ENCODE measurements at places on chromosomes 3 and 15.

DNA sequence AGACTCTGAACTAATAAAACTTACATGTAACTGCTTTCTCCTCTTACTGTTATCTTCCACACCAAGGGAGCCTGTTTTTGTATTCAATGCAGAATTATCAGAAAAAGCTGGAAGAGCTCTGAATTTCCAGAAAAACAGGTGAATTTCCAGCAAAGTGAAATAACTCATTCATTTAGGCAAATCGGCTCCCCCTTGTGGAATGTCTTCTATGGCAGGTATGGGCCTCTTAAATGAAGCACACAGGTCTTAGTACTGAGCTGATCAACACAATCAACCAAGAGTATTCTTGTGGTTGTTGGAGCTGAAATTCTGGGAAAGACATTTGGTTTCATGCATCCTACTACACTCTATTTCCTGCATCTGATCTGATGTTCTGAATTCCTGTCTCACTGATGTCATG is 31.0 kb upstream of the PTPRG start:
- DNase-seq = no peak

- DNase-seq = no peak
These were observed 23.0 kb downstream of the TPM1 start for GRCh38 chr15:63065262-63066221.

DNA sequence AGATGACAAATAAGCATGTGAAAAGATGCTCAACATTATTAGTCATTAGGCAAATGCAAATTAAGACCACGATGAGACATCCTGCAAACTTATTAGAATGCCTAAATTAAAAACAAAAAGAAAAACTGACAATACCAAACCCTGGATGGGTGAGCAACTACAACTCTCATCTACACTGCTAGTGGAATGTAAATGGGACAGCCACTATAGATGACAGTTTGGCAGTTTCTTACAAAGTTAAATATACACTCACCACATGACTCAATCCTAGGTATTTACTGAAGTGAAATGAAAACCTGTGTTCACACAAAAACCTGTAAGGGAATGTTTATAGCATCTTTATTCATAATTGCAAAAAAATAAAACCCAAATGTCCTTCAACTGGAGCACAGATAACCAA is 74.7 kb downstream of the NPTN start:
- DNase-seq = no peak

DNA sequence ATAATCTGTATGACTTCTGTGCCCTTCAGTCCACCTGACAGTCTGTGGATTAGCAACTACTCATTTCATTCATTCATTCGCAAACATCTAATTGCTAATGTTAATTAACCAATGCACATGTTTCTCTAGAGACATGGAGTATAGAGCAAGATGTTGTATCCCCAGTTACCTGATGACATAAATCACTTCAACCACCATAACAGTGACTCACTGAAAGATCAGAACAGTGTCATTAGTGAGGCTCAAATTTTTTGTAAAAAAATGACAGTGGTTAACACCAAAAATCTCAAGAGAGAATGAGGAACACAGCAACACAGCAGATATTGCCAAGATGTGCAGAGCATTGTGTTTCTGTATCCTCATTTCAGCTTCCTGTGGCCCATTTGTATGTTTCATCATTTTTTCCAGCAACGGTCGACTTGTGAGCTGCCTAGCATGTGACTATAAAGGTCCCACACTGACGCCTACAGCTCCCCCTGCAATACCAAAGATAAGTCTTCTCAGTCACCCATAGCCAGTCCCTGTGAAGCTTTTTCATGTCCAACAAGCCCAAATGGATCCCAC is 3.7 kb upstream of the PLD1 start:
- DNase-seq = no peak

DNA sequence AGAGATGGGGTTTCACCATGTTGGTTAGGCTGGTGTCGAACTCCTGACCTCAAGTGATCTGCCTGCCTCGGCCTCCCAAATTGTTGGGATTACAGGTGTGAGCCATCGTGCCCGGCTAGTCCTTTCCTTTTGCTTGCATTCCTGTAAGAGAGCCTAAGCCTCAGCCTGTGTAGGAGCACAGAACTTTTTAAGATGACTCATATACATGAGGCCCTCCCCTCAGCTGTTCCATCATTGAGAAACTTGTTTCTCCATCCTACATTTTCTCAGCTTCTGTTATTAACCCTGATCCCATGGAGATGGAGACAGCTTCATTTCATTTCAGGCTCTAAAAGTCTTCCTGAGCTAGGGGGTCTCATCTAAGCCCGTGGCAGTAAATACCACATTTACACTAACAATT is 123.3 kb downstream of the PLOD2 start:
- DNase-seq = no peak

DNA sequence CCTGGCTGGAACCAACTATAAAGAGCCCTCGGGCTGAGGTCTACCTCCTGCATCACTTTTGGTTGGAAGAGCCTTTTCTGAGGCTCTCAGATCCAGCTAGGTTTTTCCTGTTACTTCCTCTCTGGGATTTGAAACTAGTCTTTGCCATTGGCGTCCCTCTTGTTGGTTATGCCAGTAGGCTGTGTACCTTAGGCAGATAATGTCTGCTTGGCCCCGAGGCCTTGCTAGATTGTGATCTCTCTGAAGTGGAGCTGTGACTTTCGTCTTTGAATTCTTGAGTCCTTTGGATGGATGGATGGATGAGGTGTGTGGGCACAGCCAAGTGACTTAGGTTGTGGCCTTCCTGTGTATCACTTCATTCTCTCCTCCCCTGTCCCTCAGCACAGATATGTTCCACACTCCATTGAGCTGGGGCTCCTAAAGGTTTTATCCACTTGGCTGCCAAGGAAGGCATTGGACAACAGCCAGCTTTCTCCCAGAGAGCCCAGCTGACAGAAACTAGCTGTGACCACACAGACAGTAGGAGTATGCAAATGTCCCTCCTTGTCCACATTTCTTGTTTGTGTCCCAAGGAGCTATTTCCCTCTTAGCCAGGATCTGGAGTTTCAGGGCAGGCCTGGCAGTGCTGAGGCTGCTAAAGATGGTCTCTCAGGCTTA is 7.9 kb upstream of the DNAJC17 start:
- no peak for DNase-seq

DNA sequence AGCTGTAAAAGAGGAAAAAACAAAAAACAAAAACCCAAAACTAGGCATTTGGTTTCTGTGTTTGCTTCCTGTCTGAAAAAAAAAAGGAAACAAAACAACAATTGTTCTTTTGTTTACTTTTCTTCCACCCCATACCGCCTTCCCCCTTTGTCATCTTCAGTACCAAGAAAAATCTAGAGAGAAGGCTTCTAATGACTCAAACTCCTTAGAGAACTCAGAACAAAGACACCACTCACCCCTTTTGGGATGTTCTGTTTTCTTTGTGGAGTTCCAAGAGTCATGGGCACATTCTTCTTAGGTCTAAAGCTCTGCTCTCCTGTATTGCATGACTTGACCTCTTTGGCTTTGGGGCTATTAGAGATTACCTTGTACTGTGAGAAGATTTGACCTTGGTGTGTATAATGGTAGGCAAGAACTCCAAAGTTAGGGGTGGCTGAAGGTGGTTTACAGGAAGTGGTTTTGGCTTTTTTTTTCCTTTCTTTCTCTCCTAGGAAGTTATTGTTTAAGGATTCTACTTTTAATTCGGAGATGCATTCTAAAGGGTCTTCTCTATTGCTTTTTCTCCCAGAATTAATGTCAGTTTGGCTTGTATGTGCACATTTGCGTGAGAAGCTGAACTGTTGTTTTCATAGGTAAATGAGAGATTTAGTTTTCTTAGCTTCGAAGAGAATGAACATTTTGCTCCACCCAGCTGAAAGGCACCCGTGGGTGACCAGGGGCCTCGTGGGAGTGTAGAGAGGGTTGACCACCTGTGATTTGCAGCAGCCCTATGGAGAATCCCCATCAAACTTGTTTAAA is 39.5 kb upstream of the ZBTB20 start:
- no peak for DNase-seq

DNA sequence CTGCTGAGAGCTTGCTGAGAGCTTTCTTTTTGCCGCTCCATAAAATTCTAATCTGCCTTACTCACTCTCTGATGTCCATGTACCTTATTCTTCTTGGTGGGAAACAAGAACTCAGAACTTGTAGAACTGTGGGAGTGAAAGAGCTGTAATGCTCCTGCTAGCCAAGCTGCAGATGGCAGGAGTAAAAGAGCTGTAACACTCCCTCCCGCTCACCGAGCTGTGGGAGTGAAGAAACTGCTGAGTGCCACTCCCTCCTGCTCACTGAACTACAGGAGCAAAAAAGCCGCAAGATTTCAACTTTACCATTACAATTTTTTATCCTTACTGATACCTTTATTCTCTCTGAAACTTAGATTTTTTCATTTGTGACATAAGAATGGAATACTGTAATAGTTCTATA is 199.1 kb downstream of the SI start:
- no peak for DNase-seq

GRCh38 chr3:46356909-46357308 is 3.0 kb downstream of the CCR2 start:
- DNase-seq = no peak

DNA sequence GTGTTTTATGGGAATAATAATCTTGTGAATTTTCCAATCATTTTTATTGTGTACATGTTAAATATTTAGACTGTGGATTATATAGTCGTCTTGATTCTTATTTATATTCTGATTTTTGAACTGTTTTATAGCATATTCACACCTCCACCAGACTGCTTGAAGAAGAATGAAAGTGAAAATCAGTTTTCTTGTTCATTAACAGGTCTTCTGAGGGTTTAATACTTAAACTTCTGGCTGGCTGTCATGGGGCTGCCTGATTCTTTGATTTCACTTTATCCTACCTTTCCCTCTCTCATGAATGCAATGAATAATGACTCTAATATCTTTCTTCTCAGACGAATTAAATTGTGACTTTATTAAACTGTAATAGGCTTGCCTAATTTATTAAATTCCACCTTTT is 56.2 kb downstream of the ATP2C1 start:
- DNase-seq = no peak

GRCh38 chr15:85973584-85974347 is 105.9 kb upstream of the AGBL1 start:
- DNase-seq = no peak

All from activated CD4-positive, alpha-beta T cell treated with anti-CD3 and anti-CD28 coated beads for 1 hour (primary cell).